ENCODE measurements at places on chromosomes 2 and 18.

DNA sequence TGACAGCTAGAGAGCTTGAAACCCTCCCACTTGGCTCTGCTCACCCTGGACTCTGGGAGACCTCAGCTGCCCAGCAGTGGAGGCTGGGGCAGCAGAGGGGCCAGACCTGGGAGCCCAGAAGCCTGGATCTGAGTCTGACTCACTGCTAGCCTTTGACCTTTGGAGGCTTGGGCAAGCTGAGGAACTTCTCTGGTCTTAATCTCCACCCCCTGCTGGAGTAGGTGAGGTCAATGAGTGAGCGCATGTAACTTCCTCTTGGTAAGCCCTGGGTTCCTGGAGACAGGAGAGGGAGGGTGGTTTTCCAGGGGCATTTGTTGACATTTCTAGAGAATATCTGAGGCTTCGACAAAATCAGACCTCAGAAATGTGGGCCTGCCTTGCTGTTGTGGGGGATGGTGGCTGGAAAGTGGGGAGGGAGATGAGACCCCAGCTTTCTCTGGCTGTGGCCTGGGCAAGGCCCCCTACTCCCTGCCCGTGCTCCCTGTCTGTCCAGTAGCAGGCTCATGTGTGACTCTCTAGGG lies 73.0 kb upstream of the YWHAQ start:
- peak; percentile 66 for DNase-seq

GRCh38 chr18:50857694-50858093 lies 21.2 kb upstream of the ME2 start:
- no peak for DNase-seq

GRCh38 chr2:205352094-205352493 lies 330.2 kb upstream of the NRP2 start:
- DNase-seq, result peak; percentile 66

DNA sequence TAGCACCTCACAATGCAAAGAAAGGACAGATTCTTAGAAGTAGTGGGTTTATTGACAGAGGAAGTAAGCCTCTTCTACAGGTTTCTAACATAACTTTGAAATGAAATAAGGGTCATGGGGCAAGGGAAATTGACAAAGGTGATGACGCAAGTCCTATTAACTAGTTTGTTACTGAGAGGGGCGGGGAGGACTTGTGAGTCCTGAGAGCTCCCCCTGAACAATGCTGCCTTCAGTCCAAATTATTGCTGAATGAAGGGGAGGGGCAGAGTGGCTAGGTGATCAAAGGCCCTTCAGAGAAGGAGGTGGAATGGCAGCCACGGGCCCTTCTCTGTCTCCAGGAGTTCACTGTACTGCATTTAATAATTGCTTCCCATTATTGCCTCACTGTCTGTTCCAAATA lies 390.0 kb downstream of the MEIS1 start:
- DNase-seq, result no peak

Measured in adipocyte (in vitro differentiated cells).